Kidney epithelial cell (primary cell): ENCODE measurements at places on chromosomes 5 and 9. TPM values are rescaled to one million over a fixed set of nuclear protein-coding genes. Genes with fewer than 3 reads are reported as not detected.

ACER2 gene
- 7.7 and 10.8 TPM in 2 replicates for total RNA-seq

- DNase-seq = peak; percentile 31
These were observed 37.2 kb upstream of the S1PR3 start for GRCh38 chr9:88954066-88954465.

PCDHGC4 gene
- total RNA-seq = 0.62 and 1.1 TPM in 2 replicates

DNA sequence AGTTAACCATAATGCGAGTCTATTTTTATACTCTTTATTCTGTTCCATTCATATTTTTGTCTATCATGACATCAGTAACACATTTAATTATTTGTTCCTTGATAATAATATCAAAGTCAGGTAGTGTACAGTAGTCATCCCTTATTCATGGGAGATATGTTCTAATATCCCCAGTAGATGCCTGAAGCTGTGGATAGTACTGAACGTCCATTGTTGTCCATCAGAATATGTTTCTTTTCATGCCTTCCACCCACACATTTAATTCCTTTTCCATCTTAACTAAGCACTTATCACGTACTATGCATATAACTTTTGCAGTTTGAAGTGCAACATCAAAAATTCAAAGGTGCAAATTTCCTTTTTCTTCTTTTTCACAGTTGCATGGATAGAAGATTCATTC lies 53.6 kb downstream of the FER start:
- DNase-seq = no peak

FOXD4L6 gene
- total RNA-seq = not detected in 2 replicates

NR5A1 gene
- not detected in 2 replicates for total RNA-seq

TOMM5 gene
- total RNA-seq = 111 and 127 TPM in 2 replicates

GRCh38 chr5:38478878-38479277 lies 77.6 kb downstream of the LIFR start:
- no peak for DNase-seq

- DNase-seq = peak; percentile 45
These were observed 61.3 kb upstream of the TYRP1 start for GRCh38 chr9:12631866-12632265.

DNA sequence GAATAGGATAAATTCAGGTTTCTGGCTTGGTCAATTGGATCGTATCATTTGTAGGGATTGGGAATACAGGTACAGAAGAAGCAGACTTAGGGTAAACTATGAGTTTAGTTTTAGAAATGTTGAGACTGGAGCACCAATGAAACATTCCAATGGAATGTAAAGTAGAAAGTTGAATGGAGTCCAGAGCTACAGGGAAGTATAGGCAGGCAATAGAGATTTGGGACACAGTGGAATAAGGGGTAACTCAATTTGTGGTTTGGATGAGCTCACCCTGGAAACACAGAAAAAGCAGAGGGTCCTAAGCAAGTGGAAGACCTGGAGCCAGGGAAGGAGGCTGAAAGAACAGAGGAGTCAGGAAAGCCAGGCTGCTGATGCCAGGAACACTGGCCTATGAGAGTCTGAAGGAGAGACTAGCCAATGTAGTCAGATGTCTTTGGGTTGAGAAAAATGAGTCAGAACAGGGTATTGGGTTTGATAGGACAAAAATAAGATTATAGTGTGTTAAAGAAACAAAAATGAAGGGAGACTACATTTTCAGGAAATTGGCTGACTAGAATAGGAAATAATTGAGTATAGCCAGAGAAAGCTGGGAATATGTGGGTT lies 72.8 kb downstream of the STARD4 start:
- DNase-seq = no peak

DNA sequence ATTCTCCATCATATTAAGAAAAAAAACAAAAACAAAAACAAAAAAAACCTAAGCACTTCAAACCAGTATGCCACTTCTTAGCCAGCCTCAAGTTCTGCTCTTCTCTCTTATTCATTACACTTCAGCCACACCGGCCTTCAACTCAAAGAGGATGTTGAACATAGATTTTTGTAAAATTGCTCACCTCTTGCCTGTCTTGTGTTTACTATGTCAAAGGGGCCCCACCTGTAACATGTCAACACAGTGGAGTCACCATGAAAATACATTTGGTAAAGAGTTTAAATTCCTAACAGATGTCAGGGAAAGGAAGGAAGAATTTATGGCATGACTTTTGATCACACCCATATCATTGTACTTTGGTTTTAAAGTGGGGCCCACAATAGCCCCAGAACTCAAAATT lies 121.1 kb upstream of the GHR start:
- no peak for DNase-seq

BAAT gene
- total RNA-seq = not detected in 2 replicates

- no peak for DNase-seq
These were observed 245.1 kb upstream of the MSX2 start for GRCh38 chr5:174479325-174479724.

DNA sequence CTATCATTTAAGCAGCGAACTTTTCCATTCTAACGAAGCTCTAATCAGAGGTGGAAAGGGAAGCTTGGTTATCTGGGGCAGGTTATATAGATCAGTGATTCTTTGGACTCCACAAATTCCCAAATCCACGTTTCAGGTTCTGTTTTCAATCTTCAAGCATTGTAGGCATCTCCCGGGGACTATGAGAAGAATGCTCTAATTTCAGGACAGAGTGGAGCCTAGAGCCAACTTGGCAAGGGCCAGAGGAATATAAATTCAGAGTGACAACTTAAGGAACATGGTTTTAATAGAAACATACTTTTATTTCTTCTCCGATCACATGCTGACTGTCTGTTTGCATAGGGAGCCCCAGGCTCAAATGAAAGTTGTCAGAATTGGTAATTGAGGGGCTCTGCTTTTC lies 514.0 kb upstream of the KLF4 start:
- DNase-seq = no peak

PAPPA gene
- total RNA-seq = 15.4 and 15.5 TPM in 2 replicates

DNA sequence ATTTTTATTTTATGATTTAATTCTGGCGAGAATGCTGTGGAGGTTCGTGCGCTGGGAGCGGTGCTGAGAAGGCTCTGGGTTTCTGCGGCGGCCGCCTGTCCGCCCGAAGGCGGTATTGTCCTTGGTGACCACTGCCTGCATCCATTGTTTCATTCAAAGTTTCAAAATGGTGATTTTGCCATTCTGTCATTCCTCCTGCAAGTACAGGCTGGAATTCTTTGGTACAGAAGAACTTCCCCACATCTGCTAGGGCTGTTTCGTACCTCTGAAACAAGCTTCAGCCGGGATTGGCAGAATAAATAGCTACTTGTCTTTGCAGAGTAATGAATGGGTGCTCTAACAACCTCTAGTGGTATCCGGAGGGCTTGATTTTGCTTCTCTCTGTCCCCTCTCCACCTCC lies 112.6 kb upstream of the CACNA1B start:
- DNase-seq = no peak

- DNase-seq = no peak
These were observed 156.5 kb upstream of the PITX1 start for GRCh38 chr5:135190416-135191083.

DNA sequence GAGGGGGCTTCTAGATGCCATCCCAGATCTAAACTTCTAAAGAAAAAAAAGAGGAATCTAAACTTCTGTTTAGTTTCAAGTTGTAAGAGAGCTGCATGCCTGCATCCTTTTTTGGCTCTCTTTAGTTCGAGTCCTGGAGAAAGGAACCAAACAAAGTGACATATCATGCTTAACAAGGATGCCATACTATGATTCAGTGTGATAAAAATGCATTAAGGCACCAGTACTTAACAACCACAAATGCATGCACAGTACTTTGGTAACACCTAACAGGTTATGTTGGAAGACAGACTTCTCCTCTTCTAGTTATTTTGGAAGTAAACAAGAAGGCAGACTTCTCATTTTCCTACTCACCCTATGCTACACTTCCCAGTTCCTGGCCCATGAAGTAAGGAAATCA lies 27.3 kb downstream of the NME5 start:
- no peak for DNase-seq

DNA sequence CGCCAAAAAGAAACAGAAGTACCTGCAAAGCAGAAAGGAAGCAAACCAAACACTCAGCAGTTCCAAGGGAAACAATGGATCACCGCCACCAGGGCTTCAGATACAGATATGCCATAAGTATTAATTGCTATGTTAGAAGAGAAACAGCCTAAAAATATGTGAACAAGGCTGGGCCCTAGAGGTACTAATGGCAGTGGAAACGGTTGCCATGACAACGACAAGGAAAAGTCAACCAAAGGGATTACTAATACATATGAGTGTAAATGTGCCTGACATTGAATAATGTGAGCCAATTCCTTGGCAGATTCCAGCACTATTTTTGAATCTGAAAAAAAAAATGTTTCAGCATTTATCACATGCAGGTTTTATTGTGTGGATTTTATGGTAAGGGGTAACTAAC lies 75.0 kb downstream of the CAVIN4 start:
- no peak for DNase-seq
